ENCODE measurements at places on chromosomes 16 and 17.

GRCh38 chr17:34852614-34853013, 108.6 kb downstream of the CCT6B start:
- no peak for DNase-seq

DNA sequence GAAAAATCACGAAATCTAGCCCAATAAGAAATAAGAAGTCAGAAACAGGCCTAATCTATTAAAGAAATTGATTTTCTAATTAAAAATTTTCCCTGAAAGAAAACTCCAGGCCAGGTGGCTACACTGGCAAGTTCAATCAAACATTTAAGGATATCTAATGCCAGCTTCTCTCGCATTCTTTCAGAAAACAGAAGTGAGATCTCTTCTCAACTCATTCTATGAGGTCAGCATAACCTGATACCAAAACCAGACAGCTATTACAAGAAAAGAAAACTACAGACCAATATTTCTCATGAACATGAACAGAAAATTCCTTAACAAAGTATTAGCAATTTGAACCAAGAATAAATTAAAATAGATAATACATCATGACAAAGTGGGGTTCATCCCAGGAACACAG, 52.4 kb downstream of the AXIN2 start:
- DNase-seq, result no peak

DNA sequence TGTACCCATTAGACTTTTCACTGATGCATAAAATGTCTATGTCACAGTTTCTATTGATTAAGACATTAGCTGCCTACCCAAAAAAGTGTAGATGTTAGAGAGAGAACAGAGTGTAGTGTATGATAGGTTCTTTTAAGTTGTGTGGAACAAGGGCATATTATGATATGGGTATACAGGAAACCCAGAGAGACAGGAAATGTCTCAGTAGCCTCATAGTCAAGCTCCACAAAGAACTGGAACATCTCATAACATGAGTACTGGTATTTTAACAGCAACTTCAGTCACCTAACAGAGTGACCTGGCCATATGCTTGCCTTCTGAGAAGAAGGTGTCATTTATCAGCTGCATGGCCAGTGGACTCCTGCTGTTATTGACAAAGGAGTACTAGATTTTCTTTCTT, 128.1 kb downstream of the RGS9 start:
- DNase-seq, result no peak

DNA sequence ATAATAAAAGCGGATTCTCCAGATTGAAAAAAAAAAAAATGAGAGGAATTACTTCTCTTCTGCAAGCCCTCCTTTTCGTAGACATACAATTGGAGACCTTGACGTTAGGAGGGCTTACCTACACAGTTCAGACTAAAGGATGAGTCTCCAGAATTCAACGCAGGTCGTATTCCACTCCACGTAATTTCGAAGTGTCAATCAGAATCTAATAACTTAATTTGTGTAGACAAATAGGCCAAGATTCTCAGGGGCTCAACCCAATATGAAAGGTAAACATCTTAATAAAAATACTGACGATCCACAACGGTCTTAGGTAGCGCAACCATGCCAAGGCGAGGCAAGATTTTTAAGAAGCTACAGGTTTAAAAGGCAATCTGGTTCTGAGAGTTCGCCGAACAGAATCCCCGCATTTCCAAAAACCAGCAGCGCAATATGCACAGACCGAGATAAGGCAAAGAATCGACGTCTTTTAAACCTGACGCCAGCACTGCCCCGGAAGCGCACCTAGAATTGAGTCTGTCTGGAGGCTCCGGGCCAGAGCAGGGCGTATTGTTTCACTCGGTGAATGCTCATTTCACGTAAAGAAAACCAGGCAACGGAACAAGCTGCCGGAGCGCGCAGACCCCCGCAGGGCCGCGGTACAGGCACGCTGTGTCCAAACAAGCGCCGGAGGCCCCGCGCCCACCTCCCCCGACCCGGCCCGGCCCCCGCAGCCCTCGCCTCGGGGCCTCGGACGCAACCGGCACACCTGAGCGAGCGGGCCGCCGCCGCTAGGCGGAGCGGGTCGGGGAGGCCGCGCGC, 623 bp downstream of the MBTPS1 start:
- DNase-seq, result peak; percentile 23

- no peak for DNase-seq
Observed at GRCh38 chr17:80671825-80672110, 127.1 kb downstream of the RPTOR start.
